Central memory CD4-positive, alpha-beta T cell (primary cell): ENCODE measurements at places on chromosomes 5 and 9.

- no peak for DNase-seq
Measured at GRCh38 chr9:18863791-18864190, 169.2 kb downstream of the SAXO1 start.

GRCh38 chr5:88683506-88684135, 199.4 kb downstream of the MEF2C start:
- no peak for DNase-seq

- DNase-seq: no peak
Measured at GRCh38 chr9:81979196-81979595, 9.4 kb upstream of the SPATA31D1 start.

- no peak for DNase-seq
Measured at GRCh38 chr5:176366232-176366894, 1.1 kb downstream of the ARL10 start.

GRCh38 chr5:41908374-41909079, 4.4 kb downstream of the RIMOC1 start:
- DNase-seq: no peak

DNA sequence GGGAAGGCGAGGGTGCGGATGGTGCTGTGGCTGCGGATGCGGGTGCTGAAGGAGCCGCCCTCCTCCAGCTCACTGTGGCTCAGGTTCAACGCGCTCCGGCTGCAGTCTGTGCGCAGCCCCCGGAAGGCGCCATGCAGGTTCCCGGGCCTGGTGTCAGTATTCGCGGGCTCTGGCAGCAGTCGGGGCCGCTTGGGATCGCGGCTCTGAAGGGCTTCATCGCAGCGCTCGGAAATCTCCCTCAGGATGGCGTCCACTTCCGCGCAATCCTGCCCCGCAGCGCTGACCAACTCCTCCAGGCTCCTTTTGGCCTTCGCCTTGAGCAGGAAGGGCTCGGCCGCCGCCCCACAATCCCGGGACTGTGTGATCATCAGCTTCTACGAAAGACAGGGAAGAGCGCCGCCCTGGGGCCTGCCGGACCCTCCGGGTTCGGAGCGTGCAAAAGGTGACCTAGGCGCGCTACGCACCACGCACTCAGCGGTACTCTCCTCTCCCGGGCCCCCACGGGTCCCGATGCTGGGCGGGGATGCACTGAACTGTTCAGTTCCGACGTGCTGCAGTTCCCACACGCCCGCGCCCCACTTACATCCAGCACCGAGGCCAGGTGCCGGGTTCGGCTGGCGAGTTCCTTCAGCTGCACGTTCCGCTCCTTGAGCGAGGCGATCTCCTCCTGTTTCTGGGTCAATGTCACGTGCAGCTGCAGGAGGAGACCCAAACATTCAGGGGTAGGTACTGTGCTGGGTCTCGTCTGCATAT, 6.5 kb downstream of the MCIDAS start:
- DNase-seq: no peak
